ENCODE measurements at places on chromosomes 2 and 18. TPM values are rescaled to one million over a fixed set of nuclear protein-coding genes. Genes with fewer than 3 reads are reported as not detected.

- DNase-seq = peak; percentile 80
Observed at GRCh38 chr18:864872-865273, 39.8 kb upstream of the ADCYAP1 start.

DNA sequence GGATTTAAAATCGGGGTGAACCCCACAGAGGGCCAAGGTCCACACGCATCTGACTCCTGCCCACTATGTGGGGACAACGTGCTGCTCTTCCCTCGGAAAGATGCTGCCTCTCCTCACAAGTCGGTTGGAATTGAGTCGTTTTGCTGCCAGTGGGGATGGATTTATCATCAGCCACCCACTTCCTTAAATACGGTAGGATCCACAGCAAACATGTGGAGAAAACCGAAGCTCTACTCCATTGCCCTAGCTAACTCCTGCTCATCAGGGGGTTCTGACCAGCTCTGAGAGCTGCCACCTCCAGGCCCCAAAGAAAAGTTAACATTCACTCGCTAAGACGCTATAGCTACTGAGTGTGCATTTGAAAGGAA lies 80.9 kb downstream of the CHRNA1 start:
- peak; percentile 46 for DNase-seq

DNA sequence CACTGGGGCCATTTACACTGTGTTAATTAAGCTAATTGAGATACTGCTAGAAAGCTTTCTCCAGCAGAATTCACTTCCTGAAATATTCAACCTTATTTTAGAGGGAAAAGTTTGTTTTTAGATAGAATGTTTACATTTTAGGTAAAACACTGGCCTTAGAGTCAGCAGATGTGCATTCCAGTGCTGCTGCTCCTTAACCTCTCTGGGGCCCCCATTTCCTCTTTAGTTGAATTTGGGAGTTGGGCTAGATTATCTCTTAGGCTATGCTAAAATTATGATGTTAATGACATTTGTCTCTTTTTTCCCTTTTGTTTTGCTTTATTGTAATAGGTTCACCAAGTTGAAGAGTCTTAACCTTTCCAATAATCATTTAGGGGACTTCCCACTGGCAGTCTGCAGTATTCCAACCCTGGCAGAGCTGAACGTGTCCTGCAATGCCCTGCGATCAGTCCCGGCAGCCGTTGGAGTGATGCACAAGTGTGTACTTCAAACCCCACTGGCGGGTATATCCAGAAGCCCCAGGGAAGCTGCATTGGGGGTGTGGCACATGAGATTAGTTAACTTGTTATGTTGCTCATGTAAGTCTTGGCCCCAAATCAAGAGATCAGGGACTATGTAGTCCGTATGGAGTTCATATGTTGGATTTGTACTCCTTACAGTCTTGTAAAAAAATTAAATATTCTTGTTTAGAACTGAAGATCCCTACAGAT lies 179.5 kb downstream of the PHLPP1 start:
- no peak for DNase-seq

DNA sequence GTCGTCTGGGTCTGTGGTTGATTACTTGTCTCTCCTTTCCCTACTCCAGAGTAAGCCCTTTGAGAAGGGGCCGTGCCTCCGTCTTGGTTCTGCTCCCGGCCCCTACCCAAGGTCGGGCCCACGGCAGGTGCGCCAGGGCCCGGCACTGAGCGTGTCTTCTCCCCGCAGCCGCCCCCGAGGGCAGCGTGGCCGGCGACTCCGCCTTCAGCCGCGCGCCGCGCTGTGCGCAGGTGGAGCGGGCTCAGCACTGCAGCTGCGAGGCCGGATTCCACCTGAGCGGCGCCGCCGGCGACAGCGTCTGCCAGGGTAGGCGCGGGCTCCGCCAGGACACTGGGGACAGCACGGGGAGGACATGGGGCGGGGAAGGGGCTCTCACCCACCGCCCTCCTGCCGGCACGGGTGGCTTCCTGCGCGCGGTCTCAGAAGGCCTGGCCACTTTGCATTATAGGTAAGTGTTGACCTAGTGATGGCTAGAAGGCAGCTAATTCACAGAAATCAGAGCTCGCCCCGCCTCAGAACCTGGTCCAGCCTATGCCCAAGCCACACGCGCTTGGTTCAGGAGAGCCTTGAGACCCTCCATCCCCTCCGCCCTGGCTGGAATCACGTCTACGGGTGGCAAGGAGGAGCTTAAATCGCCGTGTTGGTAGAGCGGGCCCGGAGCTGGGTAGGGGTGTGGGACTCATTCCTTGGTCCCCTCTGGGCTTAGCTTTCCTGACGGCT lies 43.5 kb downstream of the FBLN7 start:
- DNase-seq = no peak

DNA sequence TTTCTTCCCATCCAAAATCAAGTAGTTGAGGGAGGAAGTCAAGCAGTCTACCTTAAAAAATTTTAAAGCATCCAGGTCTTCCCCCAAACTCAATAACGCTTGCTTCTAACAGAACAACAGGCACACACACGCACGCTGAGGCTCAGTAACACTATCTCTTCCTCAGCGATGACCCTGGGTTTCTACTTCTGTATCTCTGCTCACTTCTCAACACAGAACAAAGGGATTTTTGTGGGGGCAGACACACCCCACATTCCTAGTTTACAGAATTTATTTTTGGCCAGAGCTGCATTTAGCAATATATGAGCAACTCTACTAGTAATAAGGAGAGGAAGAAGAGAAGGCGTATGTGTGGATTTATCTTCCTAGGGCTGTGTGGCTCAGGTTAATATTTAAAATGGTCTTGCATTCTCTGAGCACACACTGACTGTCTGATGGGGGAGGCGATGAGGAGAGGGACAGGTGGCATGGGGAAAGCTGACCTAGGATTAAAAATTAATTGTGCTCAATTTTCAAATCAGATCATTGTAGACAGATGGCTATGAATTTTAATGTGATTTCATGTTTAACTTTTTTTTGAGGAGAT lies 71.3 kb upstream of the PPM1B start:
- no peak for DNase-seq

GRCh38 chr2:51304311-51304710 lies 272.4 kb upstream of the NRXN1 start:
- no peak for DNase-seq

PLCD4 gene
- 52.3 TPM for polyA plus RNA-seq

DNA sequence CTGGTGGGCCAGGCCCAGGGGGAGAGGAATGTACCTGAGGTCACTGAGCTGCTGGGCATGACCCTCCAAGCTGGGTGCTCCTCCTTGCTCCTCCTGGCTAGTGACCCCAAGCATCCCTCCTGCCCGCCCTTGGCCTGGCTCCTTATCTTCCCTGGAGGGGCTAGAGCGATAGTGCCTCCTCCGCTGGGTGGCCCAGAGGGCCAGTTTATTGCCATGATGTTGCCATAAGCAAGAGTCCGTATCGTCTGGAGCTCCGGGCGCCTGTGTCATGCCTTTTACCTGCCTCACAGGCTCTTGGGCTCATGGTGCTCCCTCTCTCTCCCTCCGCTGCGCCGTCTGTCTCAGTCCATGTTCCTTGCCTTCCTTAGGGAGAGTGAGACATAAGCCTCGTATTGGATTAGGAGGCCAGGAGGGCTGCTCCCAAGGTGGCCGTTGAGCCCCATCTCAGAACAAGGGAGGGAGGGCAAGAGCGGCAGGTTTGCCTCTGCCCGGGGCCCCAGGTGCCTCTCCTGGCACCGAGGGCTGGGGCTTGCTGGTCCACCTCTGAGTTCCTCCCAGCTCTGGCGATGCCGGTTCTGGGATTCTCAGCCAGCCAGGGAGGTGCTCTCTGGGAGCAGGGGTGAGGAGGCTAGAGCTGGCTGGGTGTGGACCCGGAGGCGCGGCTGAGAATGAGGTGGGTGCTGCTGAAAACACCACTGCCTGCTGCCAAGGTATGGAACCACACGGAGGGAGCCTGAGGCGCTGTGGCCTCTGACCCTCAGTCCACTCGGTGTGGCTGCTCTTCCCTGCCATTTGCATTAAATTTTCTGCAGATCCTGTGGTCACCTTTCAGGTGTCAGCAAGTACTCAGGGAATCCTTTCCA lies 22.6 kb downstream of the KCNIP3 start:
- DNase-seq = no peak

- no peak for DNase-seq
Observed at GRCh38 chr2:150126143-150126740, 361.2 kb downstream of the RND3 start.

NOSTRIN gene
- 8.7 TPM for polyA plus RNA-seq

SLC16A14 gene
- polyA plus RNA-seq = 3.0 TPM

DNA sequence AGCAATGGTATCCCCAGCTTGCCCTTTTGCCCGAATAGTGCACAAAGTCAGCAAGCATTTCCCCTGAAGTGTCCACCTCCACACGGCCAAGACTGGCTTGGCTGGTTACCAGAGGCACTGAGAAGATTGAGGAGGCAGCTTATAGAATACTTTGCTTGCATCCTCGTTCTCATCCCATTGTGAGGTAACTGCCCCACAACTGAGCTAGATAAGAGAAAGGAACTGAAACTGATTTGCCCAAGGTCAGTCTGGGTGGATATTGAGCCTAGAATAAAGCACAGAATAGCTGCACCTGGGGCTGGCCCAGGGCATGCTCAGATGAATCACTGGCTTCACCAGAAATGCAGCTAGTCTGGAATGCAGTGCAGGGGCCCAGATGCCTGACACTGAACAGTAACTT lies 32.7 kb upstream of the MAP4K3 start:
- no peak for DNase-seq

DNA sequence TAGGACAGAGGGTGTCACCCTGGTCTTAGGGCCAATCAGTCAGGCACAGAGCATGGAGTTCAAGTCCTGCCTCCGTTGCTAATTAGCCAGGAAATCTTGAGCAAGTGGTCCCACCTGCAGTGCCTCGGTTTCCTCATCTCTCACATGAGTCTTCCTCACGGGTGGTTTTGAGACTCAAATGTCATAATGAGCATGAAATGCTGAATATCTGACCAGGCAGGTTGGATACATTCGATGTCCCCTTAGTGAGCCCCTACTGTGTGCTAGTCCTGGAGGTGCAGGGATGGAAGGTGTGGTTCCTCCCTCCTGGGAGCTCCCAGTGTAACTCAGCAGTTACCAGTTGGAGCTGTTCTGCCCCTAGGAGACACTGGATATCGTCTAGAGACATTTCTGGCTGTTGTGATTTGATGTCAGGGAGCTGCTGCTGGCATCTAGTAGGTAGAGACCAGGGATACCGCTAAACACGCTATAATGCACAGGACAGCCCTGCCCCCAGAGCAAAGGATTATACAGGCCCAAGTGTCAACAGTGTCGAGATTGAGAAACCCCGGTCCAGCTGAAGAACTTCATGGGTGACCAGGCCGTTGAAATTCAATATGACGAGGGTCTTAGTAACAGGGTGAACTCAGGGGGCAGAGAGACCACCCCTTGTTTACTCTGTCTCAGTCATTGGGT lies 118.5 kb upstream of the TWIST2 start:
- DNase-seq = no peak

DNA sequence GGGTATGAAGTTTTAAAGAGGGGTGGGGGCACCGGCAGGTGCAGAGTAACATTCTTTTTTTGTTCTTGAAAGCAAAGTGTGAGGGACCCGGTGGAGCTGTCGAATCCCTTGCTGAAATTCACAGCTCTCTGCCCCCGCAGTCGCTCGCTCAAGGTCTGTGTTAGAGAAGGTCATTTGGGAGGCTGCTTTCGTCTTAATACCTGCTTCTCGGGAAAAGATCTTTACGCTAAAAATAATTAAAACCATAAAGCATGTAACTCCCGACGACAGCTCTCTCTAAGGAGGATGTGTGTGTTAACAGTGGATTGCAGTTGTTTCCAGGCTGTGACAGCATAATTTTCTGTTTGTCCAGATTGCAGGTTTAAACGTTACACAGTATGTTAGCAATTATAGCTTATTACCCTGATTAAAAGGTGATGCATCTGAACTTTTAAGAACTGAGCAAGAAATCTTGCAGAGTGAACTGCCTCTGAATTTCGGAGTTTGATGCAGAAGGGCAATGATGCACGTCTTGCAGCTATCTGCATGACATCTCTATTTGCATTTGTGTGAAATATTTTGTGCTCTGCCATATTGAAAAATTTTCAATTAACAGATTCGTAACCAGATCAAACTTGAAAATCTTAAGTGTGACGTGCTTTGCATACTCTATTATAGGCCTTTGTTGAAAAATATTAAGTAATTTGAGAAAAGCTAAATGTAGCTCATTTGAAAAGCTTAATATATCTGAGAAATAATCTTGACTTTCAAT lies 954 bp downstream of the RAPGEF4 start:
- no peak for DNase-seq

EFEMP1 gene
- polyA plus RNA-seq = 44.7 TPM

DNA sequence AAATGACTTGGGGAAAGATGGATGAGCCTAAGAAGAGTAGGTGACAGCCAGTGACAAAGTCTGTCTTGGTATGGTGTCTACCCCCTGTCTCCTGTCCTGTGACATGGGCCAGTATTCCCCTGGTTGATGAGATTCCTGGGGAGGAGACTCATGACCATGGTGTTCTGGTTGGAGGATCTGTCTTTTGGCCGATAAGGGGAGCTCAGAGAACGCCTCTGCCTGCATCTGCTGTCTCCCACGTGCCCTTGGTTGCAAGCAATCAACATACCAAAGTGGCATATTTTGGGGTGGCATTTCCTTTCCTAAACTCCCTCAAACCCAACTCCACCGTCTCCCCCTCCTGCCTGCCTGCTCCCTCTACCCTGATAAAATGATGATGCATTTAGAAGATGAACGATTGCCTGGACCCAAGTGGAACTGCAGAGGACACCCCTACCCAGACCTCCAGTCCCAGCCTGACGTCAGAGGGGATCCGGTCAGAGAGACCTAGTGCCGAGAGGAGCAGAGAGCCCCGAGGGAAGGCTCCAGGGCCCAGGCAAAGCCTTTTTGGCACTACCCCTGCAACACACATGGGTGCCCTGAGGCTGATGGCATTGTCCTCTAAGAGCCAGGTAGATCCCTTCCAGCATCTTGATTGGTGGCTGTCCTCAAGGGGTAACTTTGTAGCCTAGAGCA lies 124.2 kb upstream of the MSH6 start:
- no peak for DNase-seq

SP140 gene
- polyA plus RNA-seq = 0.55 TPM

DBI gene
- polyA plus RNA-seq = 254 TPM
